Kidney (tissue), 22 donors: ENCODE measurements at places on chromosomes 2 and 18.

DNA sequence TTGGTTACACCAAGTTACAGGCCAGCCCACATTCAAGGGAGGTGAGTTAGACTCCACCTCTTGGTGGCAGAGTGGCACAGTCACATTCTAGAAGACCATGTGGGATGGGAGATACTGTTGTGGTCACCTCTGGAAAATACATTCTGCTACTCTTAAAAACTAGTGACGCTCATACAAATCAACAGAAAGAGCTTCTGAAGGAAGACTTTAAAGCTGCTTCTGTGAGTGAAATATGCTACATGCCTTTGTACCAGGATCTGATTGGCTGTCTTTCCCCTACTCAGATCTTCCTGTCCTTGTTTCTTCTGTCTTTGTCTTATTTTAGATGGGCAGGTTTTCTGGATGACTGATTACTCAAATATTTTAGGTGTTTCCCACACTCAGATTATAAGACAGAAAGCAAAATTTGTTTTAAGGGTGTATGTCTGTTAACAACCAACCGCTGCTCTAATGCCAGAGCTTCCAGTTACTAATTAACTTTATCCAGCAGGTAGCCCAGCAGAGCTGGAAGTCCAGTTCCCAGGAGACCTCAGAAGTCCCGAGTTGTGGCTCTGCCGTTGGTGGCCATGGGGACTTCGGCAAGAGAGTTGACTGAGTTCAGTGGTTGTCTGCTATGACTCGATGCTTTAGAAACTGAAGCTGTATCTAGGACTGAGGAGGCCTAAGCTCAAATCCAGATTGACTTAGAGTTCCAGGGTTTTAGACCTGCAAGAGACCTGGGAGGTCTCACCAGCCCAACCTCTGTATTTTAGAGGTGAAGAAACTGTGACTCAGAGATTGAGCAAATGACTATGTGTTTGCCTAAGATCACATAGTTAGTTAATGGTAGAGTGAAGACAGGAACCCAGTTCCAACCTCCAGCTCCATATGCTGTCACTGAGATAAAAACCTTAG is 7.4 kb downstream of the IL1R2 start:
- no peak for DNase-seq

GRCh38 chr18:57927511-57927910 is 116.5 kb upstream of the NEDD4L start:
- no peak for DNase-seq

GRCh38 chr2:25221579-25221978 is 53.2 kb upstream of the POMC start:
- DNase-seq = no peak

- peak; percentile 59 for DNase-seq
These were observed 276.8 kb upstream of the HDAC4 start for GRCh38 chr2:239677453-239678185.

DNA sequence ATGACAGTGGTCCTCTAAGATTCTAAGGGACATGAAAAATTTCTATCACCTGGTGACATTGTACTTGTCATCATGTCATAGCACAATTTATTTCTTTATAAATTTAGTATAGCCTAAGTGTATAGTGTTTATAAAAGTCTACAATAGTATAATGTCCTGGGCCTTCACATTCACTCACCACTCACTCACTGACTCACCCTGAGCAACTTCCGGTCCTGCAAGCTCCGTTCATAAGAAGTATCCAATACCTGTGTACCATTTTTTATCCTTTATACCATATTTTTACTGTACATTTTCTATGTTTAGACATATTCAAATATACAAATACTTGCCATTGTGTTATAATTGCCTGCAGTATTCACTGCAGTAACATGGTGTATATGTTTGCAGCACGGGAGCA is 72.8 kb upstream of the DSEL start:
- no peak for DNase-seq
